ENCODE measurements at places on chromosomes 6 and 20.

GRCh38 chr6:155188707-155189496 lies 74.9 kb upstream of the CLDN20 start:
- peak; percentile 97 for DNase-seq

- DNase-seq, result no peak
These were observed 139.2 kb upstream of the ECI2 start for GRCh38 chr6:4274382-4275082.

DNA sequence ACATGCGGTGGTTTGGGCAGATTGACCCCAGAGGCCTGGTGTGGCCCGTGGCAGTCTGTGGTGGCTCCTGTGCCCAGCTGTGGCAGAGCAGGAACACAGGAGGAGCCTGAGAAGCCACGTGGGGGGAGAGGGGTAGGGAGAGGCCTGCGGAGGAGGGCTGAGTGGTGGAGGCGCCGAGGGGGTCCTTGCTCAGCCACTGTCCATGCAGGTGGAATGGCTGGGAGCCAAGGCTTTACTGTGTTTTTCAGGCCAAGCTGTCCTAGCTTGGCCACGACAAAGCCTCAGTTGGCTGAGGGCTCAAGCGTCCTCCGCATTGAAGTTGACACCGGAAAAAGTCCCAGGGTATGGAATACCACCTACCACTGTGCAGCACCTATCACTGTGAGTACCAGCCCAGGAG lies 107.0 kb downstream of the VEGFA start:
- no peak for DNase-seq

DNA sequence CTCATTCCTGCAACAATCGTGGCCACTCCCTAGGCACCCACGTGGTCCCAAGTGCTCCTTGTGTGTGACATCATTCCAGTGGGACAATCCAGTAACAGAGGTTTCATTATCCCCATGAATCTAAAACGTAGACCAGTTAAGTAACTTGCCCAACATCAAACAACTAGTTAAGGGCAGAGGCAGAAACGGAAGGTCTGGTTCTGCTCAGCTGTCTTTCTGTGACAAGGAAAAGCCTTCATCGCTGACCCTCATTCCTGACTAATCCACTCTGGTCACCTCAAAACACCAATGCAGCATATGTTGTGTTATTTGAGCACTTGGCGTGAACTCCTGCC lies 261.4 kb upstream of the JARID2 start:
- peak; percentile 11 for DNase-seq

- DNase-seq, result no peak
These were observed 30.4 kb upstream of the HIVEP2 start for GRCh38 chr6:142975365-142975764.

DNA sequence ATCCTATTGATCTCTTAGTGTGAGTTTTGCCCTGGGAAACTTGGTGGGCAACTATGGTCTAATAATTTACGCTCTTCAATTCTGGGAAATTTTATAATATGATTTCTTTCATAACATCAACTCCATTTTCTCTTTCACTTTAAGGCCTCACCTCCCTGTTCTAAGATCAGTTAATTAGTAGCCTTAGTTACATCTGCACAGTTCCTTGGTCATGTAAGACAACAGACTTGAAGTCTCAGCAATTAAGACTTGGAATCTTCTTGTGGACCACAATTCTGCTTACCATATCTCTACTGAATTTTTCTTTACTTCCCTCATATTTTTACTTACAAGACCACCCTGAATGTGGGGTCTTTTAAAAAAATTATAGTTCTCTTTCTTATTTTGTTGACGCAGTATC lies 8.7 kb downstream of the ENPP3 start:
- no peak for DNase-seq

- no peak for DNase-seq
These were observed 376.9 kb downstream of the PHF3 start for GRCh38 chr6:64012351-64013001.

DNA sequence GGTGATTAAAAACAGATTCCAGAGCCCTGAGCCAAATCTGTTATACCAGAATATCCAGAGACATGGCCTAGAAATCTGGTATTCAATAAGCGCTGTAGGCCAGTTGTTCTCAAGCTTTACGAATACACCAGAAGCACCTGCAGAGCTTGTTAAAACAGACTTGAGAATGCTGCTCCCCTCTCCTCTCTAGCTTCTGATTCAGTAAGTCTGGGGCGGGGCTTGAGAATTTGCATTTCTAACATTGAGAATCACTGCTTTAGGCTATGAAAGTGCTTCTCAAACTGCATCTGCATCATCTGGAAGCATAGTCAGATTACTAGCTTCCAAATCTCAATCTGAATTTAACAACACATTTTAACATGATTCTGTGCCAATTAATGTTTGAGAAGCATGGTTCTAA lies 20.5 kb upstream of the MAN1A1 start:
- no peak for DNase-seq

GRCh38 chr20:50399917-50400704 lies 110.1 kb upstream of the PTPN1 start:
- no peak for DNase-seq

- DNase-seq, result no peak
These were observed 162.4 kb upstream of the MMS22L start for GRCh38 chr6:97445407-97445806.

DNA sequence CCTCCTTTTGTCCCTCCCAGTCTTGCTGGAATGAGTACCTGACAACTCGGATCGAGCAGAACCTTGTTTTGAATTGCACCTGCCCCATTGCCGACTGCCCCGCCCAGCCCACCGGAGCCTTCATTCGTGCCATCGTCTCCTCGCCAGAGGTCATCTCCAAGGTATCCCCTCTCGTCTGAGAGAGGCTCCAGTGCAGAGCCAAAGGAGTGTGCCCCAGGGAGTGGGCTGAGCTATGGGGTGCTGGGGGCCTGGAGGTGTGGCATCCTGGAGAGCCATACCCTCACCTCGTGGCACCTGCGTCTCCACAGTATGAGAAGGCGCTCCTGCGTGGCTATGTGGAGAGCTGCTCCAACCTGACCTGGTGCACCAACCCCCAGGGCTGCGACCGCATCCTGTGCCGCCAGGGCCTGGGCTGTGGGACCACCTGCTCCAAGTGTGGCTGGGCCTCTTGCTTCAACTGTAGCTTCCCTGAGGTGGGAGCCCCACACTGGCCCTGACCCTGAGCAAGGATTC lies 8.8 kb downstream of the DNPH1 start:
- no peak for DNase-seq

GRCh38 chr6:155319902-155320301 lies 5.6 kb upstream of the TFB1M start:
- DNase-seq, result no peak

- DNase-seq, result no peak
These were observed 1.4 kb downstream of the RIMS1 start for GRCh38 chr6:71887744-71888230.

DNA sequence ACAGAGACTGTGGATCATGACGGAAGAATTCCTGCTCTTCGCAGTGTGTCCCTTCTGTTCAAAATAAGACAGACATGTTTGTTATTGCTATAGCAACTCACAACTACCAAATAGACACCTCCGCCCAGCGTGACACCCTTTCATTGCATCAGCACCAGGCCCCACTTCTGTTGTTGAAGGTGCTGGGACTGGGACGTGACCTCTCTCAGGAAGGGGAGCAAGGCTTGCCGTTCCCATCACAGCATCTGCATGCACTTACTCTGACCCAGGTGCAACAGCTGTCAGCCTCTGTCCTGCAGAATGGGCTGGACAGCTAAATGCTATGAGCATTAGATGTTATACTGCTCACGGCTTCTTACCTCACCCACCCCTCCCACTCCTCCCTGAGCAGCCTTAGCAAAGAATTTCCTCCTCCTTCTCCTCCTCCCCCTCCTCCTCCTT lies 94.1 kb downstream of the DACT2 start:
- no peak for DNase-seq

DNA sequence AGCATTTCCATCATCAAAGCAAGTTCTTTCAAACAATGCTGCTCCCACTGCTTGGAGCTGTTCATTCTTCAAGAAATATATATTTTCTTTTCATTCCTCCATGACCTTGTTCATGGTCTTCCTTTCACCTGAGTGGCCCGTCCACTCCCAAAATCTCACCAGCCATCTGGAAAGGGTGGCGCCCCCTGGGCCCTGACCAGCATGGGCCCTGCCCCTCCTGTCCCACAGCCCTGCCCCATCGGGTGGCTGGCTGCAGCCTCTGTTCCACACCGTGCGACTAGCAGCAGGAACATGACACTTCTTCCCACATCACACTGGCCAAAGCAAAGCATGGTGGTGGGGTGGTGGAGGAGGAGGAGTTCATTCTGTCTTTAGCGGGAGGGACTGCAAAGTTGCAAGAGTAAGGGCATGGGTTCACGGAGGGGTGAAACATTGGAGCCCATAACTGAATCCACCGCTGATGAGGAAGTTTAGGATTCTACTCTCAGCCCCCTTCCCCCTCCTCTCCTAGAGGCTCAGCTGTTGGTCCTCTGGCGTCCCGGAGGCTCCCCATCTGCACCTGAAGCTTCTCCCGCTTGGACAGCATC lies 195.2 kb upstream of the SLC24A3 start:
- no peak for DNase-seq

GRCh38 chr20:40687384-40688128 lies 1.5 kb downstream of the MAFB start:
- peak; percentile 6 for DNase-seq

- DNase-seq, result no peak
These were observed 81.1 kb upstream of the SNAP25 start for GRCh38 chr20:10137533-10137932.

GRCh38 chr6:157713451-157714152 lies 109.4 kb upstream of the SNX9 start:
- no peak for DNase-seq

DNA sequence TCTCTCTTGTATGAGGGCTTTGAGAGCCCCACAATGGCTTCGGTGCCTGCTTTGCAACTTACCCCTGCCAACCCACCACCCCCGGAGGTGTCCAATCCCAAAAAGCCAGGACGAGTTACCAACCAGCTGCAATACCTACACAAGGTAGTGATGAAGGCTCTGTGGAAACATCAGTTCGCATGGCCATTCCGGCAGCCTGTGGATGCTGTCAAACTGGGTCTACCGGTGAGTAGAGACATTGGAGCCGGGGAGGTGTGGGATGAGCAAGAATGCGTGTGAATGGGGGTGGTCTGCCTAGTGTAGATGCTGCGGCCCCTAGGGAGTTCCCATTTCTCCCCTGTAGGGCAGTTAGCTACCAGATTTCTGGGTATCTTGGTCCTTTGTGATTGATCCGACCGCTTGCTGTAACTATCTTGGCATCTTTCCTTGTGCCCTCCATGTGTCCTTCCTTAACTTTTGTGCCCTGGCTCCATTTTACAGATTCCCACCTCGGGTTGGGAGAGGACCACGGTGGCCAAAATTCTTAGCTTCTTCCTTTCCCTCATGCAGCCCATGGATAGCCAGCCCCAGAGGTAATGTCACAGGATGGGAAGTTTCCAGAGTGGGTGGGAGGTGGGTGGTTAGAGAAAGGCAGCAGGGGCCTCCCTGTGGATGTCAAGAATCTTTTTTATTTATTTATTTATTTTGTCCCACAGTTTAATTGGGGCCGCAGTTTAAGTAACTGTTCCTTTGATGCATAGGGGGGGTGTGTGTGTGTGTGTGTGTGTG lies 6.3 kb downstream of the BRD2 start:
- DNase-seq, result no peak

- no peak for DNase-seq
These were observed 6.3 kb downstream of the RAET1L start for GRCh38 chr6:150018846-150019580.

DNA sequence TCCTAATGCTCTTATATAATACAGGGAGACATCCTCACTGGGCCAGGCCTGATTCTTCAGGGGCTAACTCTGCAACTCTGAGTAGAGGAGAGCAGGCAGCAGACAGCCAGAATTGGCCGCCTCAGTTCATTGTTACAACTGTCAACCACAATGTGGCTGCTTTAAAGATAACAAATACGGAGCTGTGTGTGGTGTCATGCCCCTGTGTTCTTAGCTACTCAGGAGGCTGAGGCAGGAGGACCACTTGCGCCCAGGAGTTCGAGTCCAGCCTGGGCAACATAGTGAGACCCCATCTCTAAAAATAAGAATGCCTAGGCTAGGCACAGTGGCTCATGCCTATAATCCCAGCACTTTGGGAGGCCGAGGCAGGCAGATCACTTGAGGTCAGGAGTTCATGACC lies 34.3 kb downstream of the CEP250 start:
- DNase-seq, result no peak

- DNase-seq, result no peak
These were observed 363.0 kb upstream of the SOX4 start for GRCh38 chr6:21230536-21230935.

DNA sequence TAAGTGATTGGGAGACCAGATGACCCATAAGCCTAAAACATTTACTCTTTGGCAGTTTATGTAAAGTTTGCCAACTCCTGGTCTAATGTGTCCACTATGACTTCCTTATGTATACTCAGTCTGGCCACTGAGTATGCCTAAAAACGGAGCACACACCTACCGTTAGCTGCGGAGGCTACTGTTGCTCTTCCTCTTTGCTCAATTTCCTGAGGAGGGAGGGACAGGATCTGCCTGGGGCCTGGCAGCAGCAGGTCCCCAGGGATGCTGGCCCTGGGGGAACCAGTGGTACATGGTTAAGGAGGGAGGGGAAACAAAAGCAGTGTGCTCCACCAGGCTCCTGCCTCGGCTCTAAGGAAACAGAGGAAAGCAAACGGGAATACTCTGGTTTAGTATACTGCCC lies 113.5 kb downstream of the CDYL start:
- no peak for DNase-seq

GRCh38 chr6:87904011-87904410 lies 143.6 kb upstream of the SPACA1 start:
- no peak for DNase-seq

- DNase-seq, result no peak
These were observed 63.3 kb upstream of the SLC2A12 start for GRCh38 chr6:134115715-134116074.

DNA sequence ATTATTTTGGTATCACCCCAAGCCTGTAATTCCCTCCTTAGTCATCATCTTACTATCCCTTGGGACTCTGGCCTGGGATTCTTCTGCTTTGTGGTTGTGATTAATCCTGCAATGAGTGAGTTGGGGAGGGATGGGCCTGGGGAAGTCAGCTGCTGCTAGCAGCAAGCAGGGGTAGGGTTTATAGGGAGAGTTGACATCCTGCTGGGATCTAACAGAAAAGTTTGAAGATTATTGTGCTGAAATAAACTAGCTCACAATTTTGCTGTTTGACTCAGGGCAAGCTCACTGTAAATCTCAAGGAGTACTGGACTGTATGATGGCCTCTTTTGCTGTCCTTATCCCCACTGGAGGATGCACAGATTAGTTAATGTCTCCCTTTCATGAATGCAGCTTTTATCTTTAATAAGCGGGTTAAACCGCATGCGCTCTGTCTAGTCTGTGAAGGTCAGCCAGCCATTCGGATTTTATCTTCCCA lies 83.4 kb downstream of the JARID2 start:
- peak; percentile 96 for DNase-seq

DNA sequence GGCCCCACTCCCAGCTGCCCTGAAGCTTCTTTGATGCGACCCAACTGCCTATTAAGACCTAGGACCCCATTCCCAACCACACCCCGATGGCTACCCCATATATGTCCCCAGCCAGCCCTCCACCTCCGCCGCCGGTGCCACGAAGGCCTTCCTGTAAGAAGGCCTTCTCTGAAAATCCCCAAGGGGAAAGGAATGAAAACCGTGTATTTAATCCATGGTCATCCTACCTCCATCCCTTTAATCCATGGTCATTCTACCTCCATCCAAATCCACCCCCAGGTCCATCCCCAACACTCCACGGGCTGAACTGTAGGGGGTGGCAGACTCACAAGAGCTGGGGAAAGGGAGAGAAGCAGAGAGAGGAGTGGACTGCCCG lies 545 bp upstream of the VSX1 start:
- no peak for DNase-seq
